ENCODE measurements at places on chromosomes 3 and 15. TPM values are rescaled to one million over a fixed set of nuclear protein-coding genes. Genes with fewer than 3 reads are reported as not detected.

DNA sequence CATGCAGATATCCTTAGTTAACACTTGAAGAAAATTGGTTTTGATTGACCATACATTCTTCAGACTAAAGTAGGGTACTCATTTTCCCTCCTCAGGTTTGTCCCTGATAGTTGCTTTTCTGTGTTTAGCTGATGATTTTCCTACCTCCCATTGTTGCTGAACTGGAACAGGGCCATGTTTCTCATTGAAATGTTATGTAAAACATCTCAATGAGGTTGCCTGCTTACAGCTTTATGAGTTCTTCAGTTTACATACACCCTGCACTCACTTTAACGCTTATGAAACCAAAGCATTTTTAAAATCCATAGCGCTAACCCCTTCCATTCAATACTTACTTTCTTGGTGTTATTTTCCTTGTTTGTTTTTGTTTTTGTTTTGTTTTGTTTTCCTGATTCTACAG is 61.9 kb downstream of the HMG20A start:
- DNase-seq = no peak

The RPL29 gene
- total RNA-seq = 2,140 TPM

- no peak for DNase-seq
Measured at GRCh38 chr3:165185707-165186327, 10.4 kb downstream of the SLITRK3 start.

DNA sequence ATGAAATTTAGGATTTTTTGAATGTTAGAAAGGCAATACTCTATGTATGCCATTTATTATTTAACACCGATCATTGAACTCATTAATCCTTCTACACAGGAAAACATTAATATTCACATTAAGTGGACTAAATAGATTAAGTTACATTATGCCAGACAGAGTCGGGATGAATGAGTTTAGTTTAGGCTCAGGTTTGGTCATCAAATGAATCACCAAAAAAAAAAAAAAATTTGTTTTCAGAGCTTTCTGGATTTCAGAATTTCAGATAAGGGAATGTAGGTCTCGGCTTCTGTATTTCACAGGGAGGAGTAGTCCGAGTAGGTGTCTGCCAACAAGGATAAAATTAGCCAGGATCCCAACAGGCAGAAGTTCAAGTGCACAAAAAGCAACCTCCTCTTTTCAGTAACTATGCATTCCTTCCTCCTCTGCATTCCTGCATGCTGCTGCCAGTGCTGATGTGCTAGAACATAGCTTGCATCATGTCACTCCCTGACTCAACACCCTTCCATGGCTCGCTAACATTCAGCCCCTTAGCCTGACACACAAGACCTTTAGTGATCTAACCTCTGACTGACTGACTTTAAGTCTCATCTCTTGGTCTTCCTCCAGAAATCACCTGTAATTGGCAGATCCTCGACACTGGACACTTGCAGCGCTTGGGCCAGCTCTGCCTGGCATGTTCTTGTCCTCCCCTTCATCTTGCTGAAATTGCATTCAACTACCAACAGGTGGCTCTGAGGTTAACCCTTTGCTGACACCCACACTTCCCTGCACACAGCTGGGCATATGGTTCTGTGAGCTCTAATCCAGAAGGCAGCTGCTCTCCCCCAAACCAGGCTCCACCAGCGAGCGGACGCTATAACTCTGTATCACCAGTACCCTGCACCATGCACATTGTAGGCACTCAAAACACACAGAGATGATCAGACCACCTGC is 145.4 kb upstream of the PROK2 start:
- no peak for DNase-seq

- DNase-seq = no peak
Measured at GRCh38 chr15:49309889-49310288, 113.2 kb upstream of the FGF7 start.

The PLSCR5 gene
- not detected for total RNA-seq

GRCh38 chr3:66502245-66502874 is 1.5 kb upstream of the LRIG1 start:
- no peak for DNase-seq

DNA sequence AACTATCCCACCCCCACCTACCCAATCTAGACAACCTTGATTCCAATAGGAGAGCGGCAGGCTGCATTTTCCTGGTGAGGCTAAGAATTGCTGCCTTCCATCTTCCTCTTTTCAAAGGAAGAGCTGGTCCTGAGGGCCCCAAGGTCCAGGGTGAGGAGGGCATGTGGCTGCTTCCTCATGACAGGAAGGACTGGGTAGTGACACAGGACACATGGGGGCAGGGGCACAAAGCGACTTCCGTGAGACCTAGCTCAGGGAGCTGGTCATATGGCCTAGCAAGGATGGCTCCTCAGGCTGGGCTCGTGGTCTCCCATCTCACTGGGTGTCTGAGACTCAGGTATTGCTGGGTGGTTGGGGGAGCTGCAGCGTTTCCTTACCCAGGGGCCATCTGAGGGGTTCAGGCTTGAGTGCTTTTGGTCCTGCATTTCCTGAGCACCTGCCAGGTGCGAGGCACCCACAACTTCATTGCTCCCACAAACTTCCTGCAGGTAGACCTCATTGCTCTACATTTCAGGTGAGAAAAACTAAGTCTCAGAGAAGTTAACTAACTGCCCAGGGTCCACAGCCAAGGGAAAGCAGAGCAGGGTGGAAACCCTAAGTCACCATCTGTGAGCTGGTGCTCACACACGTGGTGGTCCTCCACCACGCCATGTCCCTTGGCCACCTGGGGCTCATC is 160.0 kb upstream of the TLE3 start:
- DNase-seq = no peak

- DNase-seq = no peak
Measured at GRCh38 chr3:23987356-23987755, 42.3 kb downstream of the NR1D2 start.

The WDR93 gene
- 0.16 TPM for total RNA-seq

DNA sequence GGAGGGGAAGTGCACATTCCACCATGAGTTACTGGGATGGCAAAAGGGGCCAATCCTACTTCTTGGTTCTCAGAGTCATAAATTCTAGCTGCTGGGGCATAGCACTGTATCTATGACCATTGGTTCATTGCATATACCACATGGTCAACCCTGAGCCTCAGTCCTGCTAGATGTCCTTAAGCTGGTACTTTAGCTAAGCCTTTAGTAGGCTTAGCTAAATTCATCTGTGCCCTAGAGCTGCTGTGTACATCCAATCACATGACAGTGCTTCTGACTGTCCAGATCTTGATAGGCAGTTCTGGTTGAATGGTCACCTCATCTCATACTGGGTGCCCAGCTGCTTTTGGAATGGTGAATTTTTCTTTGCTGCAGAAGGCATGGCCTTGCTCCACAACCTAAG is 8.2 kb downstream of the NDUFB4 start:
- DNase-seq = no peak

- no peak for DNase-seq
Measured at GRCh38 chr3:31534065-31534425, 1.3 kb downstream of the STT3B start.
